T-helper 17 cell (primary cell): ENCODE measurements at places on chromosomes 16 and 17. TPM values are rescaled to one million over a fixed set of nuclear protein-coding genes. Genes with fewer than 3 reads are reported as not detected.
A peak's percentile ranks its signal among the peaks of the same experiment; 100 is the strongest.

- H3K4me1 ChIP-seq = peaks cover 15% of the 10 kb centered on the region
- DNase-seq = no peak
- H3K36me3 ChIP-seq = peaks cover 5% of the 10 kb centered on the region
Observed at GRCh38 chr16:58678716-58679115, 5.9 kb downstream of the SLC38A7 start.

Gene SYNGR3
- total RNA-seq = 7.3 TPM

Gene KRTAP3-2
- total RNA-seq = not detected

DNA sequence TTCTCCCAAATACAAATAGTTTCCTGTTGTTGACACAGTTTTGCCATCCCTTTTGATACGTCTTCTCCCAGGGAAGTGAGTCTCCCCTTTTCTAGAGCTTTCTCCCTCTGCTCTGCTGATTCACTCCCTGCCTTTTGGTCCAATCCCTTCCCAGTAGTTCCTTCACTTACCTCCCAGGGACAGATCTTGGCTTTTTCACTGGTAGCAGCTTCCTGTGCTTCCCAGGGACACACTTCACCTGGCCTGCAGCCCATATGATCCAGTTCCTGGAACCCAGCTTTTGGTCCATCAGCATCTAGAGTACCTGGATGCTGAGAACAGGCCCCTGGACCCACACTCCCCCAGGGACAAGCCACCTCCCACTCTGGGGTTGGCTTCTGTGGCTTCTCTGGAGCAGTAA lies 15.8 kb downstream of the GPR179 start:
- DNase-seq = no peak
- H3K27me3 ChIP-seq = peaks cover 37% of the 10 kb centered on the region
- H3K36me3 ChIP-seq = no peaks in the 10 kb centered on the region

GRCh38 chr17:57783338-57783742 lies 38.2 kb upstream of the CCDC182 start:
- peak; percentile 68 for DNase-seq
- H3K27ac ChIP-seq = no peak overlapping the region
- no peaks in the 10 kb centered on the region for H3K36me3 ChIP-seq
- peaks cover 2% of the 10 kb centered on the region for H3K4me1 ChIP-seq

Gene TNP2
- not detected for total RNA-seq

DNA sequence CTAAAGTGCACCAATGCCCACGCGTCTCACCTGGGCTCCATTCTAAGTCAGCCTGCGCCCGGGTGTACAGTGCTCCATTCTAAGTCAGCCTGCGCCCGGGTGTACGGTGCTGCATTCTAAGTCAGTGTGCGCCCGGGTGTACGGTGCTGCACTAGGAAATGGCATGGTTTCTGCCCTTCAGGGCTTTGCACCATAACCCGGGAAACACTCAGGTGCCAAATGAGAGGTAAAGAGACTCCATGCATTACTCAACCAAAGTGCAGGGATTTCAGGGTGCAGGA lies 29.2 kb upstream of the FASN start:
- no peak for DNase-seq
- H3K4me3 ChIP-seq = peak overlapping the region; percentile 83
- H3K27ac ChIP-seq = peak overlapping the region; percentile 96
- H3K36me3 ChIP-seq = no peaks in the 10 kb centered on the region

- no peaks in the 10 kb centered on the region for H3K36me3 ChIP-seq
- no peak overlapping the region for H3K4me3 ChIP-seq
- no peaks in the 10 kb centered on the region for H3K4me1 ChIP-seq
- H3K27me3 ChIP-seq = peaks cover 4% of the 10 kb centered on the region
- no peak overlapping the region for H3K27ac ChIP-seq
Observed at GRCh38 chr17:72357764-72358365, 237.0 kb downstream of the SOX9 start.

Gene MILR1
- 1.0 TPM for total RNA-seq

Gene PALB2
- total RNA-seq = 8.7 TPM

GRCh38 chr16:48965386-48965785 lies 316.3 kb downstream of the CBLN1 start:
- no peaks in the 10 kb centered on the region for H3K36me3 ChIP-seq
- no peaks in the 10 kb centered on the region for H3K27me3 ChIP-seq
- H3K4me1 ChIP-seq = no peaks in the 10 kb centered on the region
- no peak overlapping the region for H3K4me3 ChIP-seq
- no peak overlapping the region for H3K27ac ChIP-seq

Gene CA7
- total RNA-seq = not detected

DNA sequence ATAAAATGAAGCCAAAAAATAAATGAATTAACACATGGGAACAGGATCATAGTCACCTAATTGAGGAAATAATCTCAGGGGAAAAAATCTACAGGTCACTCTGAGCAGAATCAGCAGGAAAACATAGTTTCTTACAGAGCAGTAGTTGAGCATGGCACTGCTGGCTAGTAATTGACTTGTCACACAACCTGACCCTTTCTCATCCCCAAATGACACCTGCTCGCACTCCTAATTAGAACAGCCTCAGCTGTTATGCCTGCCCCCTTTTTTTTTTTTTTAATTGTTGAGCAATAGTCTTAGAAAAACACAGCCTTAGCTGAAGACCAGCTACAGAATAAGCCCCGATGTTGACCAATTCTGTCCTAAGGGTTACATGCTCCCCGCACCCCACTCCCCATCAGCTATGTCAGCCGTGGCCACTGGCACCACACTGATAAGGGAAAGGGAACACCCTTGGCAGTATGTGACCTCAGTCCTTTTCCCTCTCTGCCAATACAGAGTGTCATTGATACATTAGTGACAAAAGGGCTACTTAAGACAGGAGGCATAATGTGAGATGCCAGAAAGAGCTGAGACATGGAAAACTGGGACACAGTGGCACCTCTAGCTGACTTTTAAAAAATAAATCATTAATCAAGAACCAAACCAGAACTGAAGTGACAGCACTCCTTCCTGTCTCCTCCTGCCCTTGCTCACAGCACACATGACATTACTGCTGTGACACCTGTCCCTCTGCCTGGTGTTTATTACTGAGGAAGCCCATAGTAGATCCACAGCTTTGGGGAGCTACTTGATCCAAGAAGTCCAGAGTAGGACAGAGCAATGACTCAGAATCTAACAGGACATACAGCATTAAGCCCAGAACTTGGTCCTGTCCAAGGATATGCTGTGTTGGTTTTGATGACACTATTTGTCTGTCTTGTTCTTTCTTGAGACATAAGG lies 41.7 kb downstream of the WDR59 start:
- no peak overlapping the region for H3K4me3 ChIP-seq
- H3K27ac ChIP-seq = no peak overlapping the region
- H3K36me3 ChIP-seq = peaks cover 12% of the 10 kb centered on the region
- H3K4me1 ChIP-seq = peaks cover 7% of the 10 kb centered on the region

- H3K36me3 ChIP-seq = no peaks in the 10 kb centered on the region
- no peak overlapping the region for H3K4me3 ChIP-seq
- no peak for DNase-seq
- no peaks in the 10 kb centered on the region for H3K4me1 ChIP-seq
- no peak overlapping the region for H3K27ac ChIP-seq
- peaks cover 36% of the 10 kb centered on the region for H3K27me3 ChIP-seq
Observed at GRCh38 chr17:12982224-12982623, 35.6 kb downstream of the ELAC2 start.

DNA sequence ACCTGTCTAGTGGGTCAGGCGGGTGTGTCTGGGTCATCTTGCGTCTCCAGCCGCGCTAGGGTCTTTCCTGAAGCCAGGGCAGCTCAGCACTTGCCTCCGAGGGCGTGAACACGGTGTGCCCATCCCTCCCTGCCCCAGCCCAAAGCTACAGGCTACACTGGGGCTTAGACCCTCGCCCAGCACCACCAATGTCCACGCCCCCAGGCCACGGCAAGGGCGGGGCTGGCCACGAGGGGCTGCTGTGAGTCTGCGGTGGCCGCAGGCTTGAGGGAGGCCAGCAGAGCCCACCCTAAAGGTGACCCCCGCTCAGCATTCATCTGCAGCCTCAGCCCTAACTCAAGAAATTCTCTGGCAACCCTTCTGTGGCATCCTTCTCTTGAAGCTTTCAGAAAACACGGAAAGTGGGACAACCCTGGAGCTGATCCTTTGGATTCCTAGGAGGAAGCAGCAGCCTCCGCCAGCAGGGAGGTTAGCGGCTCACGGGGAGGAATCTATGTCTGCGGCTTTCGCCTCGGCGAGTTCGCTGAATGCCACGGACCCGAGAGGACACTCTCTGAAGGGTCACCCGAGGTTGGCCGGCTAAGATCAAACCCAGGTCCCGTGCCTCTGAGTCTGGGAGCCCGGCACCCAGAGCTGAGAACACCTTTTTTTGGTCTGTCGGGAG lies 41.7 kb downstream of the TIMM22 start:
- H3K27me3 ChIP-seq = no peaks in the 10 kb centered on the region
- H3K27ac ChIP-seq = no peak overlapping the region
- no peak overlapping the region for H3K4me3 ChIP-seq
- DNase-seq = no peak
- H3K36me3 ChIP-seq = no peaks in the 10 kb centered on the region
- H3K4me1 ChIP-seq = peaks cover 6% of the 10 kb centered on the region

Gene TMIGD1
- total RNA-seq = not detected

Gene C1QL1
- not detected for total RNA-seq

DNA sequence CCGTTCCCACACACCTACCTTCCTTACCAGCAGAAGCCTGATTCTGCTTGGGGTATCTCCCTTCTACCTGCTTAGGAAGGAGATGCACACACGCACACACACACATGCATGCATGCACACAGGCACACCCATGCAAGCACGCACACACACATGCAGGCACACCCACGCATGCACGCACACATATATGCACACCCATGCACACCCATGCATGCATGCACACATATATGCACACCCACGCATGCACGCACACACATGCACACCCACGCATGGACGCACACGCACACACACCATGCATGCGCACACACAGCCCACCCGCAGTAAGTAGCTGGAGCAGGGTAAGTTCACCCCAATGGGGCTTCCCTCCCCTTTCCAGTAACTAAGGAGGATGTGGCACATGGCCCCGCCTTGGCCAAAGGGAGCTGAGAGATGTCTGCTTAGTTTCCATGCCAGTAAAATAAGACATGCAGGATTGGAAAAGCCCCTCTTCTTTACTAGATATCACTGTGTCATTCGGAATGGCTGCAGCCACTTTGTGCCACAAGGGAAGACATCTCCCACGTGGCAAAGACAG lies 33.7 kb downstream of the ADCY9 start:
- peak overlapping the region; percentile 55 for H3K4me3 ChIP-seq
- H3K4me1 ChIP-seq = peaks cover 22% of the 10 kb centered on the region
- H3K27me3 ChIP-seq = no peaks in the 10 kb centered on the region

GRCh38 chr17:49739641-49740271 lies 24.2 kb downstream of the FAM117A start:
- peak overlapping the region; percentile 88 for H3K4me3 ChIP-seq
- DNase-seq = peak; percentile 86
- peaks cover 2% of the 10 kb centered on the region for H3K36me3 ChIP-seq
- peaks cover 61% of the 10 kb centered on the region for H3K4me1 ChIP-seq

Gene ADAMTS18
- not detected for total RNA-seq
